Activated CD4-positive, CD25-positive, alpha-beta regulatory T cell treated with anti-CD3 and anti-CD28 coated beads, Interleukin-2, amount 50 U/mL, for 72 hours (primary cell): ENCODE measurements at places on chromosomes 12 and 14.
A peak's percentile ranks its signal among the peaks of the same experiment; 100 is the strongest.

- DNase-seq, result no peak
Measured at GRCh38 chr12:7501031-7501588, 2.5 kb downstream of the CD163 start.

DNA sequence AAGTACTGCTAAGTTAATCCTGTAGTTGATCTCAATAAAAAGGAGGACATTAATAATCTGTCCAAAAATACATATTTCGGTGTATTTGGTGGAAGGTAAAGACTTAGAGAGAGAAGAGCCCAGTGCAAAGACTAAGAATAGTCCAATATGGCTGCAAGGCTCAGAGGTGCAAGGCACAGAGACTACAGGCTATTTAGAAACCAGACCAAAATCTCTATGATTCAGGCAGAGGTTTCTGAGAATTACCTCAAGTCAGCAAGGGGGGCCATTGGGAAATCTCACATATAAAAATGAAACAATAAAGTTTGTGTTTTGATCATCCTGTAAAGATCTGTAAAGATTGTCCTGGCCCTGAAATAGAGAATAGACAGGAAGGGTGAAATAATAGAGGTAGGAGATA is 1173.0 kb downstream of the VRK1 start:
- DNase-seq, result no peak

DNA sequence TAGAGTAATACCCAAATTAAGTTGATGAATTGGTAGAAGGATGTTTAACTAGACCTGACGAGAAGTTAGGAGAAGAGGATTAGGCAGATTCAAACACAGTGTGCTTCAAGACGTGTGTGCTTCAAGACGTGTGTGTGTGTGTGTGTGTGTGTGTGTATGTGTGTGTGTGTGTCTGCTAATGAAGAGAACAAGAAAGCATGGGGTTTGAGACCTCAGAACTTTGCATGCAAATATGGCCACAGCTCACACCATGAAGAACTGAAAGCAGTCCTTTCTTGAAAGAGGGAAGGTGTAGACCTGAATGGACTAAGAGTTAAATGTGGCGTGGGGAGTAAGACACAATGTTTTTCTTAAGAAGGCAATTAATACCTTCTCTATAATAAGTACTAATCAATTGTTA is 32.5 kb upstream of the SSPN start:
- DNase-seq, result no peak

DNA sequence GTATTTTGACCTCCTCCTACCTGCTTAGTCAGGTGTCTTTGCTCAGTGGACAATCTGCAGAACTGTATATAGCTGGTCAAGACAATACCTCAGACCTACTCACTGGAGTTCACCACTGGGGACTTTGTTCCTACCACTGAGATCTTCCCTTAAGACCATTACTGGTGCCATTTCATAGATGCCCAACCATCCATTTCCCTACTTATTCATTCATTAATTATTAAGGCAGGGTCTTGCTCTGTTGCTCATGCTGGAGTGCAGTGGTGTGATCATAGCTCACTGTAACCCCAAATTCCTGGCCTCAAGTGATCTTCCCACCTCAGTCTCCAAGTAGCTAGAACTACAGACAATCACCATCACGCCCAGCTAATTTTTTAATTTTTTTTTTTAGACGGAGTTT is 22.8 kb upstream of the CRADD start:
- no peak for DNase-seq

DNA sequence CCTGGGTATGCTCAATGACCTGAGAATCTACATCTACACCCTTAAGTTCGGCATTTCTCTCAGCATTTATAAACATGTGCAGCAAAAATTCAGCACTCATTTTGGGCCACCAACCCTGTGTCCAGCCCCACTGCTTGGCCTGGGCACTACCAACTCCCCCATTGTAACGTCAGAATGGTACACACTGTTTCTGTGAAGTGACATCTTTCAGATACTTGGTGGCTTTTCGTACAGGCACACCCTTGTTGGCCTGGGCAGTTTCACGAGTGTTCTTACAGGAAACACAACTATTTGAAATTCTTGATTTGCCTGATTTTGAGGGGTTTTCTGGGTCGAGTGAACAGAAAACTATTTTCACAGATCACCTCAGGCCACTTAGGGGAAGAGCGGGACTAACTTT is 46.0 kb downstream of the TSHR start:
- DNase-seq, result no peak

DNA sequence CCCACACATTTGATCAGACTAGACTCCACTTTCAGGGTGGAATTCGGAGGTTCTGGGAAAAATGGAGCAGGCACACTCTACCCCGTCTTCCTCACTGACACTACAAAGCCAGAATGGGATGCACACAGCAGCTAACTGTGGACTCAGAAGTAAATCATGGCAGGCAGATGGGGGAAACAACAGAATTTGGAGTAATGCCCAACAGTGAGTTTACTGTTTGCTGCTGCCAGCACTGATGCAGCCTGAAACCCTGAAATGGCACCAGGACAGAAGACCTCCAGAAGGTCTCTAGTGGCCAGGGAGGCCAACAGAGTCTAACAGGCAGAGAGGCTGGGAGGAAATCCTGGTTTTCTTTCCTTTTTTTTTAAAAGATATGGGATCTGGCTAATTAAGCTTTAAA is 24.6 kb downstream of the KCTD10 start:
- no peak for DNase-seq

DNA sequence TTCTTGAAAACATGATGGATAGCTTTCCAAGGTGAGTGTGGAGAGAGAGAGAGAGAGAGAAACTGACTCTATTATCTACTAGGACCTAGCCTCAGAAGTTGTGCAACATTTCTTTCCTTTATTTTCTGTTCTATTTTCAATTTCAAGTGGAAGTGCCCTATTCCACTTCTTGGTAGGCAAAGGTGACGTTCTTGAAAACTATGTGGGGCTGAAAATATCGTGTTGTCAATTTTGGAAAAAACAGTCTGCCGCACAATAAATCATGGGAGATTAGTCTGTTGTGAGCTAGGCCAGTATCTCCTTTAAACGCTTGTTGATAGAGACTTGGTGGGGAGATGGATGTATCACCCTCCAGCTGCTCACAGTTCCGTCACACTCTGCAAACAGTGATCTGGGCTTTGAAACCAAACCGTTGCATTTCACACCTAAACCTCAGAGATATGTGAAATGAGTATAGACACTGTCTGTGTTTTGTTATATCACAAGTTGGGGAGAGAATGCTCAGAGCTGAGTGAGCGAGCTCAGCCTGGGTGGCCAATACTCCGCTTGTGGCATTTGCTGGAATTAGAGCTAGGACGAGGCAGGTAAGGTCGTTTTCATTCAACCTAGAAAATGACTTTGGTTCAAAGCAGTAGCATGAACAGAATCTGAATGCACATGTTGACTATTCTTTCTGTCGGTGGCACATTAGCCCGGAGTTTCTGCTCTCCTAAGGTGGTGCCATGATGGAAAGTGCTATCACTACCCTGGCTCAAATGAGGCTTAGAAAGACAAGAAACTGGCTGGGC is 75.1 kb upstream of the ST8SIA1 start:
- no peak for DNase-seq

DNA sequence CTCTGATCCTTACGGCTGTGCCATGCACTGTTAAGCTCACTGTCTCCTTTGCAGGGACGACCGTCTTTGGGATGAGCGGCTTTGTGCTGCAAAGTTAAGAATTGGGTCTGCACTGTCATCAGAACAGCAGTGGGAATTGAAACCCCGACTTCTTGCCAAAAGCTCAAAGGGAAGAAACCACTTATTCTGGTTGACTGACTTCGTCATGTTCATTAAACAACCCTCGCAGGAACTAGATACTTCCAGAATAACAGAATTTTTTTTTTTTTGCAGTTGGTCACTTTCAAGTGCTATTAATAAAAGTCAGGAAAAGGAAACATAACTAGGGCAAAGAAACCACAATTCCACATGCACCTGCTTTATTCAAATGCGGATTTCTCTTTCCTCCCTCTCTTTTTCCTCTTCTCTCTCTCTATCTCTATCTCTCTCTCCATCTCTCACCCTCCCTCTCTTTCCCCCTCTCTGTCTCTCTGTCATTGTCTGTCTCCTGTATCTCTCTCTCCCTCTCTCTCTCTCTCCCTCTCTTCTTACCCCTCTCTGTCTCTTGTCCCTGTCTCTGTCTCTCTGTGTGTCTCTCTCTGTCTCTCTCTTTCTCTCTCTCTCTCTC is 12.3 kb upstream of the GLT1D1 start:
- DNase-seq, result no peak

DNA sequence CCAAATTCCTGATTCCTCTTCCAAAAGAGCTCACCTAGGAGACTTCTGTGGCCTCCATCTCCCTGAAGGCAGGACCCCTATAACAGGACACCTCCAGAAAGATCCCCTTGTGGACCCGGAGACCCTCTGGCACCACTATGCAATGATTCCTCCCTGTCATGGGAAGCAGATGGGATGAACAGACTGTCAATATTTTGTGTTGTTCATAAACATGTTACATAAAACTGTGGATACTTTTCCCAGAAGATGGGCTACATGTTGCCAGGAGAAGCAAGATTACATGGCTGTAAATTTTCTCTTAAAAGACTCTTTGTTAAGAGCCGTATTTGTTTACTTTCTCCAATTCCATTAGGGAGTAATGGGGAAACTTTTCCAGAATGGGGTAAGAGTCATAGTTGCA is 52.1 kb downstream of the TUNAR start:
- DNase-seq, result no peak

DNA sequence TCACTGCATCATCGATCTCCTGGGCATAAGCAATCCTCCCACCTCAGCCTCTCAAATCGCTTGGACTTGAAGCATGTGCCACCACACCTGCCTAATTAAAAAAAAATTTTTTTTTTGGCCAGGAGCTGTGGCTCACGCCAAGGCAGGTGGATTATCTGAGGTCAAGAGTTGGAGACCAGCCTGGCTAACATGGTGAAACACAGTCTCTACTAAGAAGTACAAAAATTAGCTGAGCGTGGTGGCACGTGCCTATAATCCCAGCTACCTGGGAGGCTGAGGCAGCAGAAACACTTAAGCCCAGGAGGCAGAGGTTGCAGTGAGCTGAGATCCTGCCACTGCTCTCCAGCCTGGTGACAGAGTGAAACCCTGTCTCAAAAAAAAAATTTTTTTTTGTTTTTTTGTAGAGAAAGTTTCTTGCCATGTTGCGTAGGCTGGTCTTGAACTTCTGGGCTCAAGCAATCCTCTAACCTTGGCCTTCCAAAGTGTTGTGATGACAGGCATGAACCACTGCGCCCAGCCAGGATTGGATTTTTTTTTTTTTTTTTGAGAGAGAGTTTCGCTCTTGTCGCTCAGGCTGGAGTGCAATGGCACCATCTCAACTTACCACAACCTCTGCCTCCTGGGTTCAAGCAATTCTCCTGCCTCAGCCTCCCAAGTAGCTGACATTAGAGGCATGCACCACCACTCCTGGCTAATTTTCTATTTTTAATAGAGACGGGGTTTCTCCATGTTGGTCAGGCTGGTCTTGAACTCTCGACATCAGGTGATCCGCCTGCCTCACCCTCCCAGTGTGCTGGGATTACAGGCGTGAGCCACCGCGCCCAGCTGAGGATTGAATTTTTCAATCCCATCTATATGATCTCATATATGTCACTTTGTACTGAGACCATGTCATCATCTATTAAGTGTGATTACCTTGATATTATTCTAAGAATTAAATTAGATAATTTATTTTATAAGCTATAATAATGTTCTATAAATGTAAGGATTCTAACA is 12.4 kb downstream of the SLC2A3 start:
- DNase-seq, result no peak

DNA sequence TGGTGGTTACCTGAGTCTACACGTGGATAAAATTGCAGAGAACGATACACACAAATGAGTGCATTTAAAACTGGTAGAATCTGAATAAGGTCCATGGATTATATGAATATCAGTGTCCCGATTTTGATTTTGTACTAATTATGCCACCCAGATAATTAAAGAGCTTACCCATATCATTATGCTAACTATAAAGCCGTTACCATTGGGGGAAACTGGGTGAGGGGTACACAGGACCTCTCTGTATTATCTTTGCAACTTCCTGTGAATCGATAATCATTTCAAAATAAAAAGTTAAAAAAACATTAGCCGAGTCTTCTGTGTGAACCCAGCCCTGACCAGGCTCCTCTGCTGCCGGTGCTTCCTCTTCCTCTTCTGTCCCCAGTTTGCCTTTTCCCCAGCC is 107.1 kb downstream of the SMOC1 start:
- no peak for DNase-seq

DNA sequence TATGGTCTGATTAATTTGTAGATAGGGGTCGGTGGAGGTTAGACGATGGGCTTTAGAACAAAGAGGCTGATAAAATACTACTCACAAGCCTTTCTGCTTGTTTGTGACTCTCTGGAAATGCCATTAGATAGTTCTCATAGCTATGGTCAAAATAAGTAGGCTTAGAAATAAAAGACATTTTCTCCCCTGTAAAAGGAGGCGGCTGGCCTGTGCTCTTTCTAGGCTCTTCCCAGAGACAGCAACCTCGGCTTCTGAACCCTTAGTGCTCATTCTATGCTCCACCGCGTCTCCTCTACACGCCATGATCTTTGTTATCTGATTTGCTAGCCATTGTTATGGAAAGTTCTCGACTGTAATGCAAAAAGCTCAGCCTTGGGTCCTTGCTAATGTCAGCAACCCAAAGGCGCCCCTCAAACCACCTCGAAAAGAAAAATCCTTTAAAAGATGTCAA is 64.5 kb downstream of the CRADD start:
- DNase-seq, result no peak

DNA sequence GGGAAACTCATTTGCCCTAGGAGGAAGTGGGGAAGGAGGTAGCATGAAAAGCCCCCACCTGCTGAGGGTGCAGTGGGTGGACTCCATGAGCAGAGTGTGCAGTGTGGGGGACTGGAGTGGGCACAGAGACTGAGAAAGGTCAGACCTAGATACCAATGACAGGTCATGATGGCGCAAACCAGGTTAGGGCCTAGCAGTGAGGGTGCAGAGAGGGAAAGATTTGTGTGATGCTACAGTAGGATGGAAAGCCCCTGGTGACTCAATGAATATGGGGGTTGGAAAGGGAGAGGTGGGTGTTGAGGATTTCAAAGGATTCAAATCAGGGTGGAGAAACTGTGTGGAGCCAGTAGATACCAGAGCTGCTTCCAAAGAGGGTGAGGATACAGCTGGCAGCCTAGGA is 319.2 kb downstream of the DPF3 start:
- DNase-seq, result no peak

GRCh38 chr14:73008501-73008900 is 18.4 kb downstream of the ZFYVE1 start:
- no peak for DNase-seq

DNA sequence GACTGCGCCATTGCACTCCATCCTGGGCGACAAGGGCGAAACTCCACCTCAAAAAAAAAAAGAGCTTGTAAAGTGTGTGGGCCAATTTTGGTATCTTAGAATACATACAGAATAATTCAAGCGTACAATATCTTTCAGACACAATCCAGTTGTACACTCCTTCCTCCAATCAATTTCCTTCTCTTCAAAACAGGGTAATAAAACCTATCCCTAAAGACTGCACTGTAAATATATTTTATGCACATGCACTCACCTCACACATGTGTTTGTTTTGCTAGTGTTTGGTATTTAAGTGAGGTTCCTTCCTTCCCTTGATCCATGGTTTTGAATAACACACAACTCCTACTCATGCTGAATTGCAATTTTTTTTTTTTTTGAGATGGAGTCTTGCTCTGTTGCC is 125.9 kb downstream of the PRICKLE1 start:
- no peak for DNase-seq

GRCh38 chr12:57234571-57235016 is 5.1 kb downstream of the SHMT2 start:
- peak; percentile 32 for DNase-seq
